Upper lobe of left lung (tissue), 6 donors: ENCODE measurements at places on chromosomes 6 and 20.
A peak's percentile ranks its signal among the peaks of the same experiment; 100 is the strongest.

DNA sequence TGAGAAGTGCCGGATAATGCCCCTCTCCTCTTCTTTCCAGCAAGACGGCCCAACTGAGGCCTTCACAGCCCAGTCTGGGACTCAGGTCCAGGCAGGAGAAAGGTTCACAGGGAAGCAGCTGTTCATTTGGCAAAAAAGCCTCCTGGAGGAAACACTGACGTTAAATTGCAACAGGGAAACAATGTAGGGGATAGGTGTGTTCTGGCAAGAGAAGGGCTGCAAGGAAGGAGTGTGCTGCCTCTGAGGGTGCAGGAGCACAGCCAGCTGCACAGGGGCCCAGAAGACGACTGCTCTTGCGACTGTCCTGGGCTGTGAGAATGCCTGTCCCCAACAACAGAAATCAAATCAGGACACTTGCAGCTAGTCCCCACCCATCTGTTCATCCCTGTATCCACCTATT lies 70.6 kb upstream of the PMEPA1 start:
- DNase-seq = no peak

DNA sequence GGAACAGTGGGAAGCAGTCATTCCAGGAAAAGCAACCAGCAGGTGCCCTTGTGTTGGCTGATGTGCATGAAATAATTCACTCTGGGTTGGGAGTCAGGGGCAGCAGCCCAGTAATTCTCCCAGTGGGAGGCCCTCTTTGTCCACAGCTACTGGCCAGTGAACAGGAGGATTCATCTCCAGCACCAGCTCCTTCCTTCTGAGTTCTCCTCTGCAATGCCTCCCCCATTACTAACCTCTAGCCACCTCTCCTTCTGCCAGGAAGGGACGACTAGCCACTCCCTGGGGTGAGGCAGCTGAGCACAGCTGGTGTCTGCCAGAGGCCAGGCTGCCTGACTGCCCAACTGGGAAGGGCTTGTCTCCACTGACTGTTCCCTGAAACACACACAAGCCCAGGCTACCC lies 12.5 kb upstream of the R3HDML start:
- no peak for DNase-seq

DNA sequence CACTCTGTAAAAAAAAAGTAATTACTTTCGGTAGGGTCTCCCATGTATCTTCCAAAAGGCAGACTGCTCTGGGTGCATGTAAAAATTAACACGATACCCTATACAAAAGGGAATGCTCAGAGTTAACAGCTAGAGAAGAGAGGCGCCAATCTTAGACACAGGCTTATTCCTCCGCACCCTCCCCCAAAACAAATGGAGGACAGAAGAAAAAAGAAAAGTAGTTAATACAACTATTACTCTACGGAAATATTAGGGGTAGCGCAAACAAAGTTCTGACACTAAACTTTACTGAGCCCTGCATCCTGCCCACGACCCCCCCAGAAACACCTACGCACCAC lies 331 bp upstream of the UFL1 start:
- DNase-seq = no peak

DNA sequence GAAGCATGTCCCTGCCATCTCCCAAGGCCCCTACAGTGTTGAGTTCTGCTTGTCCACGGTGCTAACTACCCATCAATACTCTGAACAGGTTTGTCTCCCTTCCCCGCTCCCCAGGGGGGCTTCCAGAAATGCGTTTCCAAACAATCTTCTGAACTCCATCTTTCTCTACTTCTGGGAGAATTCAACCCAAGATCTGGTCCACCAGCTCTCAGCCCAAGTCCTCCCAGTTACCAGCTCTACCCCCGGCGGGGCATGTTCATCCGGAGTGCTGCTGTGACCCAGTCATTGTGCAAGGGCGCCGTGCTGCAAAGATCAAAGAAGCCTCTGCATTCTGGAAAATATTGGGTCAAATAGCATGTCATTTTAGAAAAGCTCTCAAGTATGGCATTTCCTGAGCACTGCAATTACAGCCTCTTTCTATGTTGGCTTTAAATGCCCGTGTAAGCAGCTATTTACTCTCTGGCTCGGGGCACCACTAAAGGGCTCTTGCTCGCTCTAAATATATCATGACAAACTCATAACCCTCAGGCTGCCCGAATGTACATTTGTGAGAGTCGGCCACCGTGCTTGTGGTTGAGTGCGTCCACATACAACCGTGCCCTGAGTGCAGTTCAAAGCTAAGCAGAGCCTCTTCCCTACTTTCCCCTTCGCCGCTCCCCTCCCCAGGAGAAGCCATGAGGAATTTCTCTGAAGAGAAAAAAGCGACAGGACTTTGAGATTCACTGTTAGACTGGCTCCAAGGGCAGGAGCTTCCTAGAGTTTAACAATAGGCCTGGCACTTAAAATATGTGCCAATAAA lies 71.6 kb downstream of the BANF2 start:
- no peak for DNase-seq

GRCh38 chr6:91464201-91464600 lies 877.3 kb upstream of the MAP3K7 start:
- no peak for DNase-seq

DNA sequence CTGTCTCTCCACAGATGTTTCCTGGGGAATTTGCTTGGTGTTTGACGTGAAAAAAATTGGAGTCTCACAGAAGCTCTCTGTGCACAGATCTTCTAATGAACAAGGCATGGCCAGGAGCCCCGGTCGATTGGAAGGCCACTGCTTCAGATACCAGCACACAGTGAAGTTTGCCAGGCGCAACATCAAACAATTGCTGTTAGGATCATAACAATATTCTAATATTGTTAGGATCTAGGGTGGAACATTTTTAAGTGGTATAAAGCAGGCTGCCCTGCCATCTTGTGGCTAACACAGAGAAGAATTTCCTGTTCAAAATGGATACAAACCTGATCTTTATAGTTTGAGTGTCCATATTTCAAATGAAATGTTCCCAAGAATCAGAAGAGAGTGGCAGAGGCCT lies 64.1 kb downstream of the C6orf118 start:
- no peak for DNase-seq

GRCh38 chr6:78984225-78984950 lies 93.7 kb downstream of the PHIP start:
- DNase-seq = no peak

DNA sequence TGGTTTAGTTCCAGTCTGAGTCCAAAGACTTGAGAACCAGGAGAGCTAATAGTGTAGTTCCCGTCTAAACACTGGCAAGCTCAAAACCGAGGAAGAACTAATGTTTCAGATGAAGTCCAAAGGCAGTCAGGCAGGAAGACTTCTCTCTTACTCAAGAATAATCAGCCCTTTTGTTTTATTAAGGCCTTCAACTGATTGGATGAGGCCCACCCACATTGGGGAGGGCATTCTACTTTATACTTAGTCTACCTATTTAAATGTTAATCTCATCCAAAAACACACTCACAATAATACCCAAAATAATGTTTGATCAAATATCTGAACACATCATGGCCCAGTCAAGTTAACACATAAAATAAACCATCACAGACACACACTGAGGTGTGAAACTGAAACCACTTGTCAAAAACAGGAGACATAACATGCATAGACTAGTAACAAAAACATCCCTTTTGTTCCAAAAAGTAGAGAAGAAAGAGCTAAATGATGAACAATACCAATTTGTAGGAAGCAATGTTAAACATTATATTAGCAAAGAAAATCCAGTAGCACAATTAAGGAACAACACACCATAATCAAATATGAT lies 50.2 kb upstream of the SENP6 start:
- DNase-seq = no peak

DNA sequence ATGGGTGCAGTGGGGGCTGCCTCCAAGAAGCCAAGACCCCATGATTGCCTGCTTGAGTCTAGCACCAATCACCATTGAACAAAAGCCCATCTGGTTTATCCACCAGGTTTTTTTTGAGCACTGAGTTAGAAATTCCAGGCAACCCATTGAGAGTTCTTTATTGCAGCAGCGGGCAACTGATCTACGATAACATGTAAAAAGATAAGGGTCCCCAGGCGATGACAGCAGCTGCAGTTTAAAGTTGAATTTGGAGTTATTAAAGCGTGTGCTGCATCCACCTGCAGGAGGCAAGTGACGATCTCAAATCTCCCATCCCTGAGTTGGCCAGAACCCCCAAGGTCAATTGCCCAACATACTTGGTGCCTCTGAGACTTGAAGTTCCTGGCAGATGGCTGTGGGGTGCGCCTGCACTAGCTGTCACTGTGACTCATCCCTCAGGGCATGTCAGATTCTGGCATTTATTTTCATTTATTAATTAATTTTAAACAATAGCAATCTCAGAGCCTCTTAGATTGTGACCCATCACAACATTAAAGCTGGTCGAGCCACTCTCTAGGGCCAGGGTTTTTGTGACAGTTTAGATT lies 290.4 kb upstream of the SULF2 start:
- no peak for DNase-seq

DNA sequence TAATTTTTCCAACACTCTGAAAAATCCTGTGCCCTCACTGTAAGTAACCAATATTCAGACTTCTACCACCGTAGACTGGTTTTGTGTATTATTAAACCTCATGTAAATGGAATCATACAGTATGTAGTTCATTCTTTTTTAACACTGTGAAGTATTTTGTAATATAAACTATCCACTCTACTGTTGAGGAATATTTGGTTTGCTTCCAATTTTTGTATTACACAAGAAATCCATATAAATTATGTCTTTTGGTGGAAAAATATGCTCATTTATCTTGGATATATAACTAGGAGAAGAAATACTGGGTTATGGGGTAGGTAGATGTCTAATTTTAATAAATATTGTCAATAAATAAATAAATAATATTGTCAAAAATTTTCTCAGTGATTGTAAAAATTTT lies 116.8 kb downstream of the CHD6 start:
- DNase-seq = no peak

GRCh38 chr6:27668442-27669294 lies 195.8 kb upstream of the ZNF184 start:
- no peak for DNase-seq

DNA sequence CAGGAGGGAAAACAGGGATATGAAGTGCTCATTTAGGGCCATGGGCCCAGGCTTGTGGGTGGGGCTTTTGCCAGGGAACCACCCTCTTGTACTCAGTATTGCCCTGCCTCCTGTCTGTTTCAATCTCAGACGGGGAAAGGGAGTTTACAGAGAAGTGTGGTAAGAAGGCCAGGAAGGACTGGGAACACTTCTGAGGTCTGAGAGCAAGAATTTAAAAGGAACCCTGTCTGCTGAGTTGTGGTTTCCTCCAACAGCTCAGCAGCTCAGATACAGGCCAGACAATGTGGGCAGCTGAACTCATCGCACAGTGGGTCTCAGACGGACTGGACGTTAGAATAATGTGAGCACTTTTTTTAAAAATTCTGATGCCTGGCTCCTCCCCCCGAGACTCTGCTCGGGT lies 354.1 kb upstream of the ARID1B start:
- no peak for DNase-seq

GRCh38 chr6:131946404-131946991 lies 4.7 kb downstream of the CCN2 start:
- DNase-seq = no peak

GRCh38 chr20:15619341-15619740 lies 953.9 kb downstream of the KIF16B start:
- DNase-seq = no peak

DNA sequence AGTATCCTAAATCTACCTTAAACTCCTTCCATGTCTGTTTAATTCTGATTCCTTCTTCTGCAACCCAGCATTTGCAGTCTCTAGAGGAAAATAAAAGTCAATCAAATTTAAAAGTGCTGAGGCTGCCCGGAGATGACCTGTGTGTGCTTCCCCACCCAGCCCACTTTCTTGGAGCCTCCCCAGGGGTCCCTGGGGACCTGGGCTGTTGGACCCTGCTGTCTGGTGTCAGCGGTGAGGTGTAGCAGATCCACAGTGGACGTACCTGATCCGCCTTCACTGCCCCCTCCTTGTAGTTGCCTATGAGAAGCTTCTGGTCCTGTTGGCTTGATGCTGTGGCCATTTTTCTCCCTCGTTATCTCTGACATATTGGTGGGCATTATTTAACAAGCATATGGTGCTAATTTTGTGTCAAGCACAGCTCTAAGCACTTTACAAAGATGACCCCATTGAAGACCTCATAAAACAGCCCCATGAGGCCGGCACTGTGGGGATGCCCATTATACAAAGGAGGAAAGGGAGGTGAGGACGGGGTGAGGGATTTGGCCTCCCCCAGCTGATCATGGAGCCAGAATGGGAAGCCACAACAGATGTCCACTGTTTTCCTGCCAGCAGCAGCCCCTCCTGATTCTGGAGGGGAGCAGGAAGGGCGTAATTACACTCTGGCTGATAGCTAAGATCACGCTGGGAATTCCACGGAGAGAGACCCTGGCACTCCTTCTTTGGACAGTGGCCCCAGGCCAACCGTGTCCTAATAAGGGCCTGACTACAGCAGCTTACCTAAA lies 628.2 kb downstream of the CDH26 start:
- DNase-seq = no peak

DNA sequence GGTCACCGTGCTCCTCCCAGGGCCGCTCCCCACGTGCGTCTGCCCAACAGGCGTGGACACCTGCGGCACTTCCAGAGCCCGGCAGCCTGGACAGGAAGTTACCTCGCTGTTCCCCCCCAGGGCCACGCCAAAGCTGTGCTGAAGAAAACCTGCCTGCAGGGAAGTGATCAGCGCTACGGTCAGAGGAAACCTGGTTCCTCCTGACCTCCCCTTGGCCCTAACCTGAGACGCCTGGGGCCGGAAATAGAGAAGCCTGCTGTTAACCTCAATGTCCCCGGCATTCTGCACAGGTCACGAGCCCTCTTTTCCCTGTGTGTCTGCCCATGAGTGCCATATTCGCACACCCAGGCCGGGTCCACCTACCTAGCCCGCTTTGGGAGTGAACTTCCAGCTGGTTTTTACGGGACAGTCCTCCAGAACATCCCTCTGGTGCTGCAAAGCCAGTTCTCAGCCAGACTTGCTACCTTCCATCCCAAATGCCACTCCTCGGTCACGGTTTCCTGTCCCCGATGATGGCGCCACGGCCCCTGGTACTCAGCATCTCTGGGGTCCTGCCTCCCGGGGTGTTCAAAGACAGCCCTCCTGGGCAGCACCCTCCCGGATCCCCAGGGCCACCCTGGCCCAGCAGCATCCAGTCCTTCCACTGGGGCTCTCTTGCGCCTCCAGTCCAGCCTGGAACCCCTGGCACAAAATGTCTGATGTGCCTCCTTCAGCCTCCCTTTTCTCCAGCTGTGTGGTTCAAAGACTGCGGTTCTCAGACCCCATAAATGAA lies 12.0 kb upstream of the IRF4 start:
- no peak for DNase-seq

GRCh38 chr6:145963216-145964068 lies 716 bp downstream of the SHPRH start:
- DNase-seq = peak; percentile 87

GRCh38 chr20:56859801-56860261 lies 230.7 kb downstream of the TFAP2C start:
- DNase-seq = no peak

GRCh38 chr6:157522472-157522871 lies 141.5 kb downstream of the ZDHHC14 start:
- DNase-seq = no peak
